NCI-H510A treated with DMSO at 0.1 percent for 48 hours (cell line): ENCODE measurements at places on chromosomes 2 and 18.

DNA sequence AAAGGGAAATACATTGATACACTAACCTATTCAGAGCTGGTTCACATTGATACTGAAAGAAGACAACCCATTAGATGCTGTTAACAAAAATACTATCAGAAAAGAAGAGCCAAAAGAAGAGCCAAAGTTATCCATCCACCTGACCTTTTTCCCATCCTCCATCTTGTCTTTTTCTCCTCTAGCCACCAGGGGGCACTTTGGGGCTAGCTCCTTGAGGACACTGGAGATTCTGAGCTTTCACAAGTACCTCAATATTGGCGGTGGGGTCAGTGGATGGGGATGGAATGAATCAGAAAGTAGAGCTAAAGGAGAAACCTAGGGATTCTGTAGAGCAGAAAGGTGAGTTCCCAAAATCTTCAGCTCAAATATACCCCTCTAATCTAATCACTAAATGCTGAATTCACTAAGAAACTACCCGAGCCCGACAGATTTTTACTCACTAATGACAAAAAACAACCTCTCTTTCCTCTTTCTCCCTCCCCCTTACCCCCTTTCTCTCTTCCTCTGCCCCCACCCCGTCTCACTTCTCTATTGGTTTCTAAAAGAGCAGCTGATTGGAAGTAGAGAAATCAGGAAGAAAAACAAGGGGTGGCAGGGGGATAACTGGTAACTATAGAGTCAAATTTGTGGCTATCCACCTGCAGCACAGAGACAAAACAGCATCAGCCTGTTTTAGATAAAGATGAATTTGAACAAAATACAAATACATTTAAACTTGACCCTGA, 203.3 kb downstream of the TCF4 start:
- no peak for DNase-seq

DNA sequence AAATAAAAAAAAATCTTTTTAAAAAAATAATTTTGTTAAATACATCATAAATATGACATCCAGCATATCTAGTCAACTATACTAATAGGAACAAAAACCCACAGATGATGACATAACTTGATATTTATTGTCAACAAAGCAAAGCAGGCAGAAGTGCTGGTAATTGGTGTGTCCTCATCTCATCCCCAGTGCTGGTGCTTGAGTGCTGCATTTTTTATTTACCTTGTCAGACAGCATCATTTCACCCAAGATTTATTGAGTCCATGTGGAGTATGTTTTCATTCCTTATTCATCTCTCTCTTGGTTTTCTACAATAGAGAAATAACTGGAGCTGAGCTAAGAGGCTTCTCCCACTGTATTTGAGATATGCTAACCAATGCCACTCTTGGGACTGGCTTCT, 191.6 kb upstream of the SLC14A2 start:
- peak; percentile 81 for DNase-seq

DNA sequence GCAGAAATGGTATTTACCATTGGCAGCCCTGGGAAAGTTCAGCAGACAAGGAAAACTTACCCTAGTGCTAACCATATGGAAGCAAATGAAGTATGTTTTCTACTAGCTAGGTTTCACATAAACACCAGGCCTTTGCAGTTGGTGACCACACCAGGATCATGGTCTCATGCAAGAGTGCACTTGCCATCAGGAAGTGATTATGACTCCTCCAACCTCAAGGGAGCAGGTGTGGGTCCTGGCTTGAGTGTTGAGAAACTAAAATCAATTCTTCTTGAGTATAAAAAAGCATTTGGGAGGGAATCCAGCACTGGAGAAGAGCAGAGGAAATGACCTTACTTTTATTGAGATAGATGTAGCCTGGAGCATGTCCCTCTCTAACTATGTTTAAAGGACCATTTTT, 56.8 kb upstream of the SPAG16 start:
- DNase-seq = no peak

DNA sequence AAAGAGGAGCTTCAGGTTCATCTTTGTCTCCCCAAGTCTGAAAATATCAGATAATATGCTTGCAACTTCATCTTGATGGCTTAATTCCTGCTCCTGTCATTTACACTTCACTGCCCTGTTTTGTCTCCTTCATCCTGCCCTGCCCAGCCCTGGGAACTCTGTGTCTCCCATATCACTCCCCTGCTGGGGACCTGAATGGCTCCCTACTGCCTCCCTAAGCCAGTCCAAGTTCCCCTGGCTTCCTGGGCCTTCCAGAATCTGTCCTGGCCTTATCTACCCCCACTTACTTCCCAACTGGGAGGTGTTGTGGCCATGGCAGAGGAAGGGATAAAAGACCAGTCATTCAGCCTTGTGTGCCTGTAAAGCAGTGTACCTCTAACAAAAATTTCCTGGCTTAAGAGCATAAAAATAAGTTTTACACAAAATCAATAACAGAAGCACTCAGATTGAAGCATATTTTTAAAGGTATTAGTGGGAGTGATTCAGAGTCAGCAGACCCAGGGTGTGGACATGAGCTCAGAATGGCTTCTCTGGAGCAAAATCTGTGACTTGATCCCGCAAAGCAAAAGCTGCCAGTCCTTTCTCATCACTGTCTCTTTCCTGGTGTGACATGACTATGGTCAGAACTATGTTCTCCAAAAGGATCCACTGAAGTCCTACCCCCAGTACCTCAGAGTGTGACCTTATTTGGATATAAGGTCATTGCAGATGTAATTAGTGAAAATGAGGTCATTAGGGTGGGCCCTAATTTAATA, 59.1 kb downstream of the INO80C start:
- DNase-seq = no peak

DNA sequence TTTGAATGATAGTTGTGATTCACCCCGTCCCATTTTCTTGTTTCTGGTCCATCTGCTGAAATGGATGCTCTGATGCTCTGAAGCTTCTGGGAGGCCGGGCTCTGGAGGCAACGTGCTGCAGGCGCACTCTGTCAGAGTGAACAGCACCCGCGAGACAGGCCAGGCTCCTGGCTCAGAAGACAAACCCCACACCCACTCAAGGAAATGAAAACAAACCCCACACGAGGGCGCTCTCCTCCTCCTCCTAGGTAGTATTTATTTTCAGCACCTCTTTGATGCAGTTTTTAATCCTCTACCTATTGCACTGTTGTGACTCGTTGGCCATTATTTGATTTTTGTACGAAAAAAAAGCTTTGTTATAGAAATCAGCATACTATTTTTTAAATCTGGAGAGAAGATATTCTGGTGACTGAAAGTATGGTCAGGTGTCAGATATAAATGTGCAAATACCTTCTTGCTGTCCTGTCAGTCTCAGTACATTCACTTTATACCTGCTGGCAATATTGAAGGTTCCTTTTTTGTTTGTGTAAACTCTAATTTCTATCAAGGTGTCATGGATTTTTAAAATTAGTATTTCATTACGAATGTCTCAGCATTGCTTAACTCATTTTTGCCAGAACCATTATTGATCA, 10.3 kb upstream of the CHST10 start:
- no peak for DNase-seq
